ENCODE measurements at places on chromosomes 2 and 18.

GRCh38 chr2:112488201-112488600 lies 6.2 kb downstream of the TTL start:
- DNase-seq: no peak

GRCh38 chr2:103004426-103004942 lies 242.7 kb downstream of the TMEM182 start:
- no peak for DNase-seq

GRCh38 chr2:44942304-44943030 lies 965 bp downstream of the SIX3 start:
- peak; percentile 42 for DNase-seq

DNA sequence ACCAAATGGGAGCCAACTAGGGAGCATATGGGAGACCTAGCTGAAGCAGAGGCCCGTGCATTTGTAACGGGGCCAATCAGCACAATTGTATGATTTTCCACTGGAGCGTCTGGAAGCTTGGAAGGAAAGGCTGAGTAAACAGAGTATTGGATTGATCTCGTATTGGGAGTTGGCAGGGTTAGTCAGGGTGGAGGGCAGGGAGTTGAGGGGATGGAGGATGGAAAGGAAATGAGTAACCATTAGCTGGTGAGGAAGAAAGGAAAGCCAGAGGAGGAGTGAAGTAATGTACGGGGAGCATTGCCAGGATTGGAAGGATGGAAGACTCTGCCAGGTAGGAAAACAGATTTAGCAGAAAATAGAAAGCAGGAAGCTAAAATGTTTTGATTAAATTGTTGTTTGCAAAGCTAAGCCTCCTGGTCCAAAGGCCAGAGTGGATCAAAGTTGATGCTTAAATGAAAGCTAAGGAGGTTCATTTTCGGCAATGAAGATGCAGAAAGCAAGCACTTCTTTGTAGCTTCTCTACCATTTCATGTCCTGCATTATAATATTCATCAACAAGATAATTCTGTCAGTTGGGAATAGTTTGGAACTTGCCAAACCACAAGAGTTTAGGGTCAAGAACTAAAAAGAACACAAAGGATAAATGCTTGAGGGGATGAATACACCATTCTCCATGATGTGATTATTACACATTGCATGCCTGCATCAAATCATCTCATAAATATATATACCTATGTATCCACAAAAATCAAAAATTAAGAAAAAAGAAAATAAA lies 75.6 kb upstream of the TTN start:
- DNase-seq: no peak

DNA sequence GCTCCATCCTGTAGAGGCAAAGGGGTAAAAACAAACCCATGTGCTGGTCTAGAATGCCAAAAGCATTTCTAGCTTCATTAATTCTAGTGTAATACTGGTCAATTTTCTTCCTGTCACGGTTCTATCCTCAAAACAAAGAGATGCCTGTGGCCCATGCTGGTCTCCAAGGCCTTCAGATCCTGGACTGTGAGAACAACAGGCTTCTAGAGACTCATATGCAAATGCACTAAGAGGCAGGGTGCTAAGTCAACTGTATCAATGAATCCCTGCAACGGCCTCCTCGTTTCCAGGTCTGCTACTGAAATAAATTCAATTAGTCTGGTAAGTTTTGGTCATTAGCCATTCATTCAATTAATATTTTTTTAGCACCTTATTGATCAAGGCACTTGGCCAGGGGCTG lies 4.0 kb downstream of the IFT172 start:
- no peak for DNase-seq

GRCh38 chr18:77711096-77711495 lies 461.4 kb downstream of the GALR1 start:
- DNase-seq: no peak

- DNase-seq: peak; percentile 76
Observed at GRCh38 chr2:216666461-216667233, 28.7 kb downstream of the IGFBP5 start.

GRCh38 chr18:74722237-74722636 lies 124.6 kb downstream of the ZNF407 start:
- no peak for DNase-seq

DNA sequence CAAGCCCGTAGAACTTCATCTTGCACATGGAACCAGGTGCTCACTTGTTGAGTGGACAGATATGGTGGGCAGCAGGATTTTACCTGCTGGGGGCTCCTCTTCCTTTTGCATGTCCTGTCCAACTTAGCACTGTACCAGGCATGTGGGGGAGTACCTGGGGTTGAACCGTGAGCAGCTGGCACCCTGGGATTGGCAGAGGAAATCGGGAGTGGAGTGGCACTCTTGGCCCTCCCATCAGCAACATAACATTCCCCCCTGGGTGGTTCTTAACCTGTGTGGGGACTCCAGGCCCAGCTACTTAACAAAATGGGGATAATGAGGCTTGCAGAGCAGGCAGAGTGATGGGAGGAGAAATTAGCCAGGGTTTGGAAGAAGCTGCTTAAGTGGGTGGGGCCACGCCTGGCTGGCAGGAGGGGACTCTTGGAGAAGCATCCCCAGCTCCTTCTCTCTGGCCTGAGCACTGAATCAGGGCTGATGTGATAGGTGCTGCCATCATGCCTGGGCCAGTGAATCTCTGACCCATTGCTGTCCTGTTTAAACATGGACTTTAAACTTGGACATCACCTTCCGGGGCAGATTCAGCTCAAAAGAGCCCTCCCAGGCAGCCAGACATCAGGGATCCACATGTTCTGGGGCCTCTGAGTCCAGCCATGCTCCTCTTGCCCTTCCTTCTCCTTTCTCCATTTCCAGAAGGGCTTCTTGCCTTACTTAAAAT lies 15.5 kb downstream of the FOSL2 start:
- no peak for DNase-seq

DNA sequence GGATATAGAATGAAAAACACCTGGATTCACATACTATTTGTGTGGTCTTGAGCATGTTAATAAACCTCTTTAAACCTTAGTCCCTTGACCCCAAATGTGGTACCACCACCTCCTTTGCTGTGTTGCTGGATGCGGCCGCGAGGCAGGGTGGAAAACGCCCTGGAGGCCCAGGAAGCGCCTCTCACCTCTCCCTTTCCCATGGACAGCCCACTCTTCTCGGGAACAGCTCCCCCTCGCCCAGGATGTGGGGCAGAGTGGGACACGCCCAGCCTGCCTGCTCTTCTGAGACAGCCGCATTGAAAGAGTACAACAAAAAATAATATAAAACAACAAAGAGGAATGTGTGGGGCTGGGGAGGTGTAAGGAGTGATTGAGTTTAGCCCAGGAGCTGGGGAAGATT lies 549.0 kb upstream of the ID2 start:
- no peak for DNase-seq

DNA sequence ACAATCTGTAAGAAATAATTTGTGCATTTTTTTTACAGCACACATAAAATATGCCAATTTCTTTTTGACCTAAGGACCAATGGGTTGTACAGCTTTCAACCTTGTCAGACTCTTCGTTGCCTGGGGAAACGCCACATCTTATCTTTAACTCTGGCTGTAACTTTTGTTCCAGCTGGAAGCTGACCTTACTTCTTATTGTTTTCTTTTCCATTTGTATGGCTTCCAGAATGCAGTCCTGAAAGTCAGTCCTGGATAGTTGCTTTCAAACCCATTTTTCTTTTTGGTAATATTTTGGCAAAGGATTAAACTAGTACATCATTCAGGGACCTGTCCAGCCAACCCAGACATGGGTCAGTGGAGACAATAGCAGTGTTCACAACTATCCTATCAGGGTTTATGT lies 686.5 kb upstream of the CDH2 start:
- no peak for DNase-seq

DNA sequence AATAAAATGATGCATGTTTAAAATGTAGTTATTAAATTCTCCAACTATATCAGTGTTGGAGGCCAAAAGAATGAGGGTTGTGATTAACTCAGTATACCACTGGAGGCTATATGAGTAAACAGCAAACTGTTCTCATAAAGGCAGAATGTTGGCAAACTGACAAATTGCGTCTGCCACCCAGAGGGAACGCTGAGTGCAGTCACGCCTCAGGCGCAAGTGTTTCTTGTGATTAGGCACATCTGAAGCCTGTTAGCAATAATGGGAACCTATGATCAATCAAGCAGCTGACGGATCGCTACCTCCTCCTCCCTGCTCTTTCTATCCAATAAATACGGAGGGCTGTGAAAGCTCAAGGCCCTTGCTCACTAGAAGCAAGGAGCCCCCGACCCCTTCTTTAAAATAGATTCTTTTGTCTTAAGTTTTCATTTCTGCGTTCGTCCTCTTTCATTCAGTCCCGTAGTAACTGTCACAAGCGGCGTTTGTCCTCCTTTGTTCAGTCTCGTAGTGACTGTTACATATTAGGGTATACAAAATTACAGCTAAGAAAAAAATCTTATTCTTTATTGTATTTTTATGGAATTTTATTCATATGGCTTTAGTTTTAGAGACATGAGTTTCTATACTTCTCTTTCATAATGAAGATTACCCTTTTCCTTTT lies 16.3 kb upstream of the RMND5A start:
- DNase-seq: no peak

GRCh38 chr18:37424507-37424906 lies 141.1 kb downstream of the CELF4 start:
- no peak for DNase-seq

DNA sequence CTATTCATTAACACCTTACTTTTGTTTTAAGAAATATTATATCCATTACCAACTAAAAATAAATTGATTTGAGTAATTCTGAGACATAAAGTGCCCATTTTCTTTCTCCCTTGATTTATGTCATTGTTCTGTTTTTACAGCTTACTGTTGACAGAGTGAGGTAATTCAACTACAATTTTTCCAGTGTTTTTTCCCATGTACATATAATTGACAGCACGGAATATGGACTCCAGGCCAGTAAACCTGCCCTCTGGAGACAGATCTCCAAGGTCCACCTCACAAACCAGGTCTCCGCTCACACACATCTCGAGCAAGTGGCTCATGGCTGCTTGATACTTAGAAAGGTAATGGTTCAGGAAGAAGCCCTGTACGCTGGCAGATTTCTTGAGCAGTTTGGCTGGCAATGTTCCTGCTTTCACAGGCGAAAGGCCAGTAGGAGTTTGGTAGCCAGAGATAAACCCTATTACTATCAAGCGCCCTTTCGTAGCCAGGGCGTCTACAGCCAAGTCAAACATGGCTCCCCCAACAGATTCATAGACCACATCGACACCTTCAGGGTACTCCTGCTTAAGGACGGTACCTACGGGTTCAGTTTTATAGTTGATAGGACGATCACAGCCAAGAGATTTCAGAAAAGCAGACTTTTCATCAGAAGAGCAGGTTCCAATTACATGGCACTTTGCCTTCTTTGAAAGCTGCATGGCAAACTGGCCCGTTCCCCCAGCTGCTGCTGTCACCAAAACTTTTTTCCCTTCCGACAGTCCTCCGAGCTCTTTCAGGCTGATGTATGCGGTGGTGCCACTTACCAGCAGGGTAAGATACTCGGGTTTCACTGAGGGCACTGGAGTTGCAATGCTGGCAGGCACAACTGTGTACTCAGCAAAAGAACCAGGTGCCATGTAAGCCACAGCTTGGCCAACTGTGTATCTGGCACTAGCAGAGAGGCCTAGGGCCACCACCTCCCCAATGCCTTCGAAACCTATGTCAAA lies 7.4 kb downstream of the PTGR3 start:
- DNase-seq: no peak

DNA sequence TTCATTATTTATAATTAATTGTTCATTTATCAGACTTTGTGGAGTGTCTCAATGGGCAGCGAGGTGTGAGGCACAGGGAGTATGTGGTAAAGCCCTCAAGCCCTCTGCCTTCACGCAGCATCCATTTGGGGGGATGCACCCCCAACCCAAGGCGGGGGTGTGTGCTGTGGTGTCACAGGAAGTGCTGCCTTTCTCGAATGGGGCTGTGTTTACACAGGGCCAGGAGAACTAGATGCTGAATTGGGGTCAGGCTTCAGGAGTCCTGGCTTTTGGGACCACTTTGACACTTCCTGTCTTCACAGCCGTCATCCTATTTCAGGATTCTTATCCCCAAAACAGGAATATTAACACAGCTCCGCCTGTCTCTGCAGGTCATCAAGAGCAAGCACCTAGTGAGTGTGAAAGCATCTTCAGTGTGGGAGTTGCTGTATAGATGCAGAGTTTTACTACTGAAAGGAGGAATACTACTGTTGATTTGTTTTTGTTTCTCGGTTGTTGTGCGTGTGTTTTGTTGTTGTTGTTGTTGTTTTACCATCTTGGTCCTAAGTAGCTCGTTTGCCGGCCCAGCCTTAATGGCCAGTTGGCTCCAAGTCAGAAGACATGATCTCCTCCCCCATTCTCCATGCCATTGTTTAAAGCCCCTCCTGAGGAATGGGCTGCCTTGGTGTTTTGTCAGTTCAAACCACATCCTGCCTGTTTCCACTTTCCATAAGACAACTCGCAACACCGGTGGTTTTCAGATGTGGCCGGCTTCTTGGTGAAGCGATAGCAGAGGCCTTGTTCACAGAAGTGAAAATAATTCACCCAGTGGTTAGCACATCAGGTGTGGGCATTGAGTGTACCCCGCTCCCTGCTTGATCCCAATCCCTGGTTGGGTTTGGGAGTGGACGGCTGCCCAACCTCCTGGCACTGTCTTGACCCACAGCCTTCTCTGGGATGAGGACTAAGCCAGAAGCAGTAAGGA lies 221.3 kb downstream of the BCL2 start:
- peak; percentile 84 for DNase-seq

GRCh38 chr18:30481871-30482270 lies 560.7 kb downstream of the DSC3 start:
- DNase-seq: no peak

GRCh38 chr2:8215159-8215863 lies 466.5 kb upstream of the ID2 start:
- no peak for DNase-seq

DNA sequence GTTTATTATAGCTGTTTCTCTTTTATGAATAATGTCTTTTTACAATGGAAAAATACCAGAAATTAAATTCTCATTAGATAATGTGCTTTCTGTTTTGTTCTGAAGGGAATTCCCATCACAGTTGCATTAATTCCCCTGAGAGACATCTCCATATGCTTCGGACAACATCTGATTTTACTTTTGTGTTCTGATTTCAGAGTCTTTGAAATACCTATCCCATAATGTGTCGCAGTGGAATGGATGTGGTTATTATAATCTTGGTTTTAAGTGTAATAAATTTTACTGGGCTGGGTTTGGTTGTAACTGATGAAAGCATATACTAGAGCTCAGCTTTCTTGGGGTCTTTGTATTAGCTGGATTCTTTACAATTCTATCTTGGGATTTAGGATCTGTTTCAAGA lies 12.5 kb downstream of the SPTBN1 start:
- no peak for DNase-seq

Data from activated CD8-positive, alpha-beta T cell treated with anti-CD3 and anti-CD28 coated beads for 36 hours (primary cell).